ENCODE measurements at places on chromosomes 3 and 15.

DNA sequence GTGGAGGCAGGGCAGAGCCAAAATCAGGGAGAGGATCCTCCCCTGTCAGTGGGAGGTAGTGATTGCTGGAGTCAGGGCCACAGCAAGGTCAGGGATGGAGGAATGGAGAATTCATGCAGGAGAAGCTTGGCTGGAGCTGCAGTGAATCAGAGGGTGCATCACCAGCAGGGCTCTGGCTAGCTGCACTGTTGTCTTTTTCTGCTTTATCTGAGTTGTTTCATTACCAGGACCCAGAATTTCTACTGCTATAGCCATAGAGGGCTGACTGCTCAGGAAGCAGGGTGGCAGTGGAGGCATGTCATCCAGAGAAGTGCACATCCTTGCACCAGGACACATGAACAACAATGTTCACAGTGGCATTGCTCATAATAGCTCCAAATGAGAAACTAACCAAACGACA, 113.5 kb upstream of the GALNT15 start:
- no peak for DNase-seq

GRCh38 chr3:165359005-165359404, 162.8 kb upstream of the SLITRK3 start:
- DNase-seq, result no peak

GRCh38 chr3:141096164-141096563, 45.0 kb downstream of the SPSB4 start:
- DNase-seq, result no peak

DNA sequence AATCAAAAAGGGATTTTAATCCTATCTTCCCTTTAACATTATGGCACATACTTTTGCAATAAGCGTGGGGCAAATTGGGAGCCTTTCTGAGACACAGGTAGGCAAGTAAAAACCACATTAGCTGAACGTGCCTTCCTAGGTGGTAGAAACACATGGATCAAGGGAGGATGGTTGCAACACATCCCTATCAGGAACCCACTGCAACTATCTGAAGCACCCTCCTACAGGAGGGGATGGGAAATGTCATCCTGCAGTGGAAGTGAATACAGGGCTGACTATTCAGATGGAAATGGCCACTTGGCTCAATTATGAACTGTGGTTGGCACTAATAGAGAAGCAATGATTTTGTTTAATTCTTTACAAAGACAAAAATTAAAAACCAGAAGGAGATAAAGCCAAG, 826.3 kb downstream of the FHIT start:
- DNase-seq, result no peak

- no peak for DNase-seq
These were observed 3.5 kb upstream of the PLA2G4E start for GRCh38 chr15:42024303-42024702.

All from retinal pigment epithelial cell (primary cell).